ENCODE measurements at places on chromosomes 3 and 15. TPM values are rescaled to one million over a fixed set of nuclear protein-coding genes. Genes with fewer than 3 reads are reported as not detected.

The KLF15 gene
- not detected for total RNA-seq

DNA sequence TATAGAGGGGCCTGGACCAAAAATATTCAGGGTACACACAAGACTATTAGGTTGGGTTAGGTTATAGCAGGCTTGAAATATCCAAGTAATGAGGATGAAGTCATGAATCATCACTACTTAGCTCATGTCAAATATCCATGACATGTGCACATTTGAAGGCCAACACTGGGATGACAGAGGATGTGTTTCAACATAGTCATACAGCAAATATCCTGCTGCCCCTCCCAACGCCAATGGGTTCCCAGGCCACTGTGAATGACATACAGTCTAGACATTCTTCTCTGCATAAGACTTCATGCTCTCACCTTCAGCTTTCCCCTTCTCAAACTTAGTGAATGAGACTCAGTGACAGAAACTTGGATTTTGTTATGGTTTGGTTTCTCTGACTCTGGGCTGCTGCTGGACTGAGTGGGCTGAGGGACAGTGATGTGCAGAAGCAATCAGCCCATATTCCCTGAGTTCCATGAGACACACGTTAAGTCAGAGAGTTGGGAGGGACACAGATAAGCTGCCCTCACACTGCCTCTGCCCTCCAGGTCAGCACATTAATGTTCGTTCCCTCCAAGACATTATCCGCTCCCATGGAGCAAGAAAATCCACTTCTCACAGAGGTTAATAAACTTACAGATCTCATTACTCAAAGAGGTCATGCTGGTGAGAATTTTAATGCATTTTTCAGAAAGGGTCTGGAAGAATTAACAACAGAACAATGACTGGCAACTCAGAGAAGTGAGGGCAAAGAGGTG is 15.4 kb downstream of the HOMER2 start:
- peaks cover 16% of the 10 kb centered on the region for H3K27me3 ChIP-seq
- H3K36me3 ChIP-seq: no peaks in the 10 kb centered on the region
- no peak overlapping the region for H3K27ac ChIP-seq
- H3K4me3 ChIP-seq: no peak overlapping the region

DNA sequence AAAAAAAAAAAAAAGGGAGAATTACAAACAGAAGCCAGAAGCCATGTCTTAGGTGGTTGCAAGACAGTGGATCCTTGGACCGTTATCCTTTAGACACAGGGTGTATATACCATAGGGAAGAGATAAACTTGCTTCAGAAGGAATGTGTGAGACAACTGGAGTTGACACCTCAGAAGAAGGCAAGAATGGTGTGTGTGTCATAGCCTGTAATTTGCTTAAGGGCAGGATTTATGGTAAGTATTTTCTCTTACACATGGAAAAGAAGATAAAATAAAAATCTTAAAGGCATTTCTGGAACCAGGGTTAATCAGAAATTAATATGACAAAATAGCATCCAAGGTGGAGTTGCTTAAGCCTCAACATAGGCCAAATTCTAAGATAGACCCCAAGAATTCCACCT is 19.3 kb upstream of the DNAJC19 start:
- no peak overlapping the region for H3K27ac ChIP-seq
- no peaks in the 10 kb centered on the region for H3K4me1 ChIP-seq
- H3K36me3 ChIP-seq: no peaks in the 10 kb centered on the region
- H3K27me3 ChIP-seq: peaks cover 1% of the 10 kb centered on the region
- no peak for DNase-seq
- no peak overlapping the region for H3K4me3 ChIP-seq

DNA sequence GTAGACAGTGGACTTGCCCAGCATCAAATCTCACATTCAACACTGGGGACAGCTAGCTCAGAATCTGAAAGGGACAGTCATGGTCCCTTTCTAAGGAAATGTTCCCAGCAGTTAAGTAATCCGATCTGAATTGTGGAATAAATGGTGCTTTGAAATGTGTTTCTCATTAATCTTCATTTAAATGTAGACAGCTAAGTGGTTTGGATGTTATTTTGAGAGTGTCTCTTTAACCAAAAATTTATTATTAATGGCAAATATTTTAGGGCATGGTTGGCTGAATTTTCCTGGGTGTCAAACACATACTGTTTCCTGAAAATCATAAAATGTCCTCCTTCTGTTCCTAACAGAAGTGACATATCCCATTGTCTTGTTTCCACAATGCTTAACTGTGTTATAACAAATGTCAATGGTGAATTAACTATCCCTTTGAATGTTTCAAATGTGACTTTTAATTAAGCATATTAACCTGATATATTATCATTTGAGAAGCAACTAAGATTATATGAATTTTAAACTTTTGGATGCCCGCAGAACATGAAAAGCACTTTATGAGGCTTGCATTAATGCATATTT is 210.8 kb downstream of the CHST2 start:
- H3K4me3 ChIP-seq: no peak overlapping the region
- H3K36me3 ChIP-seq: no peaks in the 10 kb centered on the region
- no peaks in the 10 kb centered on the region for H3K4me1 ChIP-seq
- no peak for DNase-seq
- no peaks in the 10 kb centered on the region for H3K27me3 ChIP-seq

GRCh38 chr3:10945683-10946287 is 46.8 kb upstream of the SLC6A1 start:
- no peaks in the 10 kb centered on the region for H3K4me1 ChIP-seq
- H3K36me3 ChIP-seq: no peaks in the 10 kb centered on the region
- DNase-seq: peak; percentile 57
- no peaks in the 10 kb centered on the region for H3K27me3 ChIP-seq
- H3K27ac ChIP-seq: no peak overlapping the region
- H3K4me3 ChIP-seq: no peak overlapping the region

DNA sequence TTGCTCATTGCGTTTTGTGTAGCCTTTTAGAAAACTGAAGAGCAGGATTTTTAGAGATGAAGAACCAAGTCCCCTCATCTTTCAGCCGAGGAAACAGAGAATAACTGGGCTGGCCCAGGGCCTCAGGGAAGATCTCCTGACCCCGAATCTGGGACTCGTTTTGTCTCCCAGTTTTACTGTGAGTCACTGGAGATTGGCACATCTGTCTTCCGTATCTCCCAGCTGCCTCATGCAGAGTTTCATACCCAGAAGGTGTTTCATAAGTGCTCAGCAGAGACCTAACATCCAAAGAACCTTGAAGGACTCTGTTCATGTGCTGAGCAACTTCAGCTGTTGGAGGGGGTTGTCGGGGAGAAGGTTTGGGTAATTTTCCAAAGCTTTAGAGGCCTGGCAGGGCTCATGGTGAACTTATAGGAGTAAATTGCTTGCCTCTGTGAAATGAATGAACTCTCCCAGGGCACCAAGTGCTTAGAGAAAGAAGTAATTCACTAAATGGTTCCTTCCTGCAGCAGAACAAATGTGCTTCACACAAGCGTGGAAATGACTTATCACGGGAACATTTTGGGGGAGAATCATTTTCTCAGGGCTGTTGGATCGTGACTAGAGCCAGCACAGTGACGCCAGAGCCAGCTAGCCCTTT is 121.4 kb downstream of the FAM43A start:
- H3K36me3 ChIP-seq: no peaks in the 10 kb centered on the region
- H3K4me1 ChIP-seq: no peaks in the 10 kb centered on the region
- DNase-seq: no peak
- no peak overlapping the region for H3K4me3 ChIP-seq

- no peaks in the 10 kb centered on the region for H3K36me3 ChIP-seq
- H3K4me1 ChIP-seq: peaks cover 18% of the 10 kb centered on the region
- H3K27ac ChIP-seq: no peak within 1 kb of the TSS
- peak within 1 kb of the TSS; percentile 73 for H3K4me3 ChIP-seq
- peaks cover 52% of the 10 kb centered on the region for H3K27me3 ChIP-seq
Measured at GRCh38 chr3:180679178-180680096, at the start of gene CCDC39. TSS of gene CCDC39 (minus strand) at chr3:180679489. CDS start at chr3:180679380, 109 bp downstream.

The SYNPR gene
- not detected for total RNA-seq

DNA sequence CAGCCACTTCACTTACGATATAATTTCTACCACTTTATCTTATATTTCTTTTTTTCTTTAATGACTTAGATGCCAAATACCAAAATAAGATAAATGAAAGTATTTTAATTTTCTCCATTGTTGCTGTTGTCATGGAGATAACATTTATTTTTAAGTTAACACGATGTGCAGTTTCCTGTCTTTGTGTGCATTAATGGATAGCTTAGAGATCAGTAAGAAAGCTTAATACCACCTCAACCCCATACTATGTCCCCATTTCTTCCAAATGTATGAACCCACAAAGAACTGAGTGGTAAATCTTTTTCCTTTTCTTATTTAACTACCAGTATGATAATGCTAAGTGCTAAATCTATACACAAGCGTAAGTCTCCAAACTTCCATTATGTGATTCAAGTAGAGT is 17.1 kb downstream of the PCNP start:
- peaks cover 14% of the 10 kb centered on the region for H3K4me1 ChIP-seq
- H3K27me3 ChIP-seq: no peaks in the 10 kb centered on the region
- no peak overlapping the region for H3K4me3 ChIP-seq
- peaks cover 60% of the 10 kb centered on the region for H3K36me3 ChIP-seq
- no peak for DNase-seq

DNA sequence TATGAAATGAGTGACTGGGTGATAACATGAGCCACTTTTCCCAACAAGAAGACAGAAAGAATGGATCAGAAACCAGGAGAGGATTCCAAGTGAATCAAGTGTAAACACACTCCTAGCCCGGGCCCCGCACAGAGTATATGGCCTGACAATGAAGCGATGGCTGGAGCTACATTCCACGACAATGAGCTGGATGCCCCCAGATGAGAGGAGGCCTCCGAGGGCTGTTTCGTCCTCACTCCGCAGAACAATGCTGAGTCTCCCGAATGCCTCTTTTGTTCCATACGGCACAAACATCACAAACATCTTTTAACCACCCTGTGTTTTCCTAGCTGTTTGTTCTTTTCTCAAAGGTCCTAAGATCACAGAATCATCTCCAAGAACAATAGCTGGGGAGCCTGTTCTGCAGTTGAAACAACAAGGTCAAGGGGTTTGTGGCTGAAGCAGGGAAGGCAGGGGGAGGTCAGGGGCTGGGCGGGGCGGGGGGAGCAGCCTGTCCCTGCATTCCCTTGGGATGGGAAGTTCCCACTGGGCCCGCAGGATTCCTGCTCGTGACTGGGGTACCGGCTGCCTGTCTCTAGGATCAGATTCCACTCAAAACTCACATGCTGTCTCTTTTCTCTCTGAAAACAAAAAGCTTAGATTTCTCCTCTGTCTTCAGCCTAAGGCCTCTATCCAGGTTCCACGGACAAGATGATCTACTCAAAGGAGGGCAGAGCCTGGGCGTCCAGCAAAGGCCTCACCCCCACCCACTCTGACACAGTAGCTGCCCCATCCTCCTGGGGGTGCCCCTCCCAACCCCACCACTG is 151.3 kb downstream of the XXYLT1 start:
- no peak overlapping the region for H3K4me3 ChIP-seq
- no peak for DNase-seq
- H3K36me3 ChIP-seq: no peaks in the 10 kb centered on the region
- H3K4me1 ChIP-seq: no peaks in the 10 kb centered on the region
- no peak overlapping the region for H3K27ac ChIP-seq

- H3K27ac ChIP-seq: no peak overlapping the region
- H3K4me1 ChIP-seq: peaks cover 4% of the 10 kb centered on the region
- no peaks in the 10 kb centered on the region for H3K36me3 ChIP-seq
- peaks cover 74% of the 10 kb centered on the region for H3K27me3 ChIP-seq
- no peak overlapping the region for H3K4me3 ChIP-seq
Measured at GRCh38 chr3:42265059-42265991, 660 bp downstream of the CCK start.

DNA sequence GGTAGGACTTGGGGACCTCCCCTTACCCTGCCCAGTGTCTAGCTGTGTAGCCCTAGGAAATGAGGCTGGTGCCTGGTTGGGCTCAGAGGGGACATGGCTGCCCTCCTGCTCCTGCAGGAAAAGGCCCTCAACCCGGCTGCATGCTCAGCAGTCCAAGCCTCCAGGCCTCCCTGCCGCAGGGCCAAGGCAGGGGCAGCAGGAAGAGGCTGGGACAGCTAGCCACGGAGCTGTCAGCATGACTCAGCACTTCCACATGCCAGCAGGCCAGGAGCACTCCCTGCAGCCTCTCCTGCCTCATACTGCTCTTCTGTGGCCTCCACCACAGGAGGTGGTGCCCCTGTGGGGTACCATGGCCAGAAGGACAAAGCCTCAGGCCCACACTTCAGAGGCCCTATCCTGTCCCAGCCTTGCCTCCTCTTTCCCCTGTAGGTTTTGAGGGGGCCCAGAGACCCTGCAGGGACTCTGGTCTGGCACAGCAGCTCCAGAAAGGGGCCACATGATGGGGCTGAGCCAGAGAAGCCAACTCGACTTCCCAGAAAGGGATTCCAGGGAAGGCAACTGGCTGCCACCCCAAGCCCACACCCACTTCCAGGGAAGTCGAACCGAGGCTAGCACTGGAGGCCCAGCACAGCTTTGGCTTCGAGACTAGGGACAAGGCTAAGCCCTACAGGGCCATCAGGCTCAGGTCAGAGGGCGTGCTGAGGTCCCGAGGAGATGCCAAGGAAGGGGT is 19.5 kb downstream of the TKT start:
- no peak overlapping the region for H3K4me3 ChIP-seq
- no peak for DNase-seq
- H3K36me3 ChIP-seq: peaks cover 20% of the 10 kb centered on the region
- H3K27me3 ChIP-seq: no peaks in the 10 kb centered on the region
- peak overlapping the region; percentile 57 for H3K27ac ChIP-seq

- no peaks in the 10 kb centered on the region for H3K27me3 ChIP-seq
- H3K4me3 ChIP-seq: no peak overlapping the region
- peaks cover 16% of the 10 kb centered on the region for H3K36me3 ChIP-seq
- peaks cover 64% of the 10 kb centered on the region for H3K4me1 ChIP-seq
- H3K27ac ChIP-seq: no peak overlapping the region
Measured at GRCh38 chr3:72379500-72380187, 468.6 kb downstream of the SHQ1 start.

- no peak for DNase-seq
- H3K4me1 ChIP-seq: peaks cover 2% of the 10 kb centered on the region
- no peak overlapping the region for H3K4me3 ChIP-seq
- no peak overlapping the region for H3K27ac ChIP-seq
- H3K36me3 ChIP-seq: no peaks in the 10 kb centered on the region
Measured at GRCh38 chr3:100641471-100642032, 32.2 kb downstream of the ADGRG7 start.
